Glomerular endothelial cell (primary cell): ENCODE measurements at places on chromosomes 16 and 17.

DNA sequence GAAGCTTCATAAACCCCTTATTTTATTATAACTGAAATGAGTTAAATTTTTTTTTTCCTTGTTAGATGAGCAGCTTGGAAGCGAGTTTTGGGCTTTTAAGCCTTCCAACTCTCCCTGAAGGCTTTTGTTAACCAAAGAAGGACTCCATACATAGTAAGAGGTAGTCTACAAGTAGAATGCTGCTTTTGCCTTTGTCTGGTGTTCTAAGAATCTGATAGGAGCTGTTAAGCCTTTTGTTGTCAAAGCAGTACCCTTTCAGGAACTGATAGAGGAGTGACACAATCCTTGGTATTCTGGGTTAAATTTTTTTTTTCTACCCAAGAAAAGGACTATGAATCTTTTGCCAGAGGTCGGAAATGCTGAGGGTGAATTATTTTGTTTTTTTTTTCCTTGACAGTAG lies 26.1 kb downstream of the MAP2K4 start:
- no peak for DNase-seq

- no peak for DNase-seq
These were observed 17.9 kb upstream of the SMIM5 start for GRCh38 chr17:75615301-75615700.

- DNase-seq = no peak
These were observed 480 bp downstream of the TXNL4B start for GRCh38 chr16:72092832-72093447.

DNA sequence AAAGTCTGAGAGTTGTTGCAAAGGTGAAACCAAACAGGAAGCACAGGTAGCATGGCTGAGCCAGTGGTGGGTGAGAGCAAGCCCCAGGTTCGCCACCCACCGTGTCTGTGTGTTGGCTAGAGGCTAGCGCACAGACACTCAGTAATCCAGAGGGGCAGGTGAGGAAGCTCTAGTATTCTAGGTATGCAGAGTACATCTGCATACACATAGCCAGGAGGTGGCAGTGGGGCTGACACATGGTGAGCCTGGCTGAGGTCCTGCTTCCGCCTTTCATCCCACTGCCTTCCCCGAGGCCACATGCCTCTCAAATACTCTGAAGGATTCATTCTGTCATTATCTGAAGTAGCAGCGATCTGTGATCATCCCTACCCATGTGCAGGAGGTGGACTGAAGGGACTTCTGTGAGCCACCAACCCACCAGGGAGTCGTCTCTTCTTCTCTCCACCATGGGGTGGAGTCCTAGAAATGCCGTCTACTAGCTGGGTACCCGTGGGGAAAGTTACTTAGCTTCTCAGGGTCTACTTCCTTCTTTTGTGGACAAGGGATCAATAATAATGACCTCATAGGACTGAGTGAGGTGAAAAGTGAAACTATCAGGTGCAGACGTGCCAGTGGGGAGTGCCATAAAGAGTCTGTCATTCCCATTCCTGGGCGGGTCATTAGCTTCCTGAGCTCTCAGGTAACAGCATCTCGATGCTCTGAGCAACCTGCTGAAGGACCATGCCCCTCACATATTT lies 36.0 kb upstream of the ICAM2 start:
- no peak for DNase-seq

- DNase-seq = no peak
These were observed 985 bp upstream of the ZNF213 start for GRCh38 chr16:3133844-3134243.

DNA sequence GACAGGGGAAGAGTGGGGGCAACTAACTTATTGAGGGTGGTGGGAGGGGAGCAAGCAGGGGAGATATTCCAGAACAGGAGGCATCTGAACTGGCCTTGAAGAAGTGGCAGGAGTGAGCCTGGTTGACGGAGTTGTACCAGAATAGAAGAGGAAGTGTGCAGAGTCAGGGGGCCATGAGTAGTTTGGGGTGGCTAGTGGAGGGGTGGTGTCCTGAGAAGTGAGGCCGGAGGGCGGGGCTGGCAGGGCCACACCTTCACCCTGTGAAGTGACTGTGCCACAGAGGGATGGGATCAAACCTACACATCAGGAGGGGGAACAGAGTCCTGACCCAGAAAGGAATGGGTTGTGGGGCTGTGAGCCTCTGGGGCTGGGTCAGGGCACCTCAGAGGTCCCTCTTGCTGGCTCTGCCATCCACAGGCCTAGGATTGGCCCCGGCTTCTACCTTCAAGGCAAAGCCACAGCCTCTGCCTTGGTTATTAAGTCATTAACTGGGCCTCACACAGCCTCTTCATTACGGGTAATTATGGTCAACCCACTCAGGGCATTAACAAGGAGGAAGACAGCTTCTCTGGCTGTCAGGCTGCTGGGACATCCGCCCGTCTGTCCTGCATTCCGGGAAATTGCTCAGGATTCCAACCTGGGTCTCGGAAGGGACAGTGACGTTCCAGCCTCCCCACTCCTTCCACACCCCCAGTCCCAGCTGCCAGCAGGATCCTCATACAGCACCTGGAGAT lies 12.7 kb downstream of the SPNS2 start:
- DNase-seq = no peak

GRCh38 chr17:49699966-49700575 lies 7.7 kb downstream of the SLC35B1 start:
- DNase-seq = no peak

- peak; percentile 20 for DNase-seq
These were observed 178.3 kb downstream of the MRTFB start for GRCh38 chr16:14249291-14250032.

DNA sequence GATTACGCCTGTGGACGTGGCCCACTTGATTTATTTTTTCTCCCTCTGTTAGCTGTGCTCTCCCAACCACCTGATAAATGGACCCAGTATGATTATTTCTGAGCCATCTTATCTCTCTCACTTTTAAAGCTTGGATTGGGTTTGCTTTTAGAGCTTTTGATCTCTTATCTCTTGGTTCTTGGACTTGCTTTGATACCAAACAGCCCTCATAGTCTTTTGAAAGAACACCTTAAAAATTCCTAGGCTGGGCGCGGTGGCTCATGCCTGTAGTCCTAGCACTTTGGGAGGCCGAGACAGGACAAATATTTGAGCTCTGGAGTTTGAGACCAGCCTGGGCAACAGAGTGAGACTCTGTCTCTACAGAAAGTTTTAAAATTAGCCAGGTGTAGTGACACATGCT lies 25.8 kb downstream of the SMTNL2 start:
- DNase-seq = no peak

DNA sequence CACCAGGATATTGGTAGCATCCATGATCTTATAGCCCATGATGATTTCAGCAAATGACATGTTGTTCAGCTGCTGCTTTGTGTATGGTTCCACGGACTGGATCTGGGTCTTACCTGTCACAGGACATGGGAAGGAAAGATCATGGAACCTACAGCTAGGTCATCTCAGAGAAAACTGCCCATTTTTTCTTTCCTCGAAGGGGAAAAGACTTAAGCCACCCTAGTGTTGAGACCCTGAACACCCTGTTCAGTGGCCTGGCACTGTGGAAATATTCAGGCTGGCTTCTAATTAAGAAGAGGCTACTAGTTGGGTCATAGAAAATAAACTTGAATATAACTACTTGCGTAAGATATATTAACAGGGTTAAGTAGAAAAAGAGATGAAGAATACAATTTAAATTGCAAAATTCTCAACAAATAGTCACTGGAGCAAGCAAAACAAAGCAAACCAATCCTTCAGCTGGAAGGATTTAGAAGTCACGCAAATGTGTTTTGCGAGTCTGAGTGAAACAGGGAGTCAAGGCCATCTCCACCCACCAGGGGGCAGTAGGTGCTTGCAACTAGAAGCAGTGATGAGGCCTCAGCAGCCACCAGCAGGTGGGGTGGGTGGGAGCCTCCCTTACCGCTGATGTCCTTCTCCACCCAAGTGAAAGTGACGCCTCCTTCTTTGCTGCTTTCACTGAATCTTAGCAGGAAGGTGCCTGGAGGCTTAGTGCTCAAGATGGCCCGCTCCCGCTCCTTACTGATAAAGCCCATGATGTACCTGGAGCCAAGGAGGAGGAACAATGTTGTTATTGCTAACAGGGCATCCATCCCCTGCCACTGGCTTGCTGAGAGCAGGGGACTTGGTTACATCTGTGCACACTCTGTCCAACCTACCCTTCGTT lies 34.3 kb downstream of the STAT5A start:
- DNase-seq = peak; percentile 89

- no peak for DNase-seq
These were observed 24.7 kb downstream of the CALB2 start for GRCh38 chr16:71383054-71383773.

GRCh38 chr17:21253646-21254441 lies 634 bp upstream of the NATD1 start:
- DNase-seq = no peak
